ENCODE measurements at places on chromosomes 3 and 15. TPM values are rescaled to one million over a fixed set of nuclear protein-coding genes. Genes with fewer than 3 reads are reported as not detected.

DNA sequence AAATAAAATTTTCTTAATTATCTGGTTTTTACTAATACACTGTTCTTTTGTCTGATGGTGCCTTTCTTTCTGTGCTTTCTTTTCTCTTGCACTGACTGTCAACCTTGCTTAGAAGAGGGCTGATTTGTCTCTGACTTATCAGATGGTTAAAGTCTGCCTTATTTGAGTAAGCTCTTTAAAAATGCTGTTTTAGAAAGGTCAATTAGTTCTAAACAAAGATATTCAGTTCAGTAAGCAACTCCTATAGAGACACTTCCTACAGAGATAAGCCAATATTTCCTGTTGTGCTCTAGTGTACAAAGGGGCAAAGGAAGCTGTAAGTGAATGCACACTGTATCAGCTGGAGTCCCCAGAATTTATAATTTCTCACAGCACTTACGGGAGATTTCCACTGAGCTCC lies 153.4 kb upstream of the TSPAN3 start:
- DNase-seq: no peak

- no peak for DNase-seq
Measured at GRCh38 chr15:61794276-61794675, 266.0 kb downstream of the VPS13C start.

The SLC28A2 gene
- total RNA-seq: not detected

The TRIM42 gene
- not detected for total RNA-seq

Measured in cardiac septum (tissue), 1 donor.